ENCODE measurements at places on chromosomes 16 and 17.

DNA sequence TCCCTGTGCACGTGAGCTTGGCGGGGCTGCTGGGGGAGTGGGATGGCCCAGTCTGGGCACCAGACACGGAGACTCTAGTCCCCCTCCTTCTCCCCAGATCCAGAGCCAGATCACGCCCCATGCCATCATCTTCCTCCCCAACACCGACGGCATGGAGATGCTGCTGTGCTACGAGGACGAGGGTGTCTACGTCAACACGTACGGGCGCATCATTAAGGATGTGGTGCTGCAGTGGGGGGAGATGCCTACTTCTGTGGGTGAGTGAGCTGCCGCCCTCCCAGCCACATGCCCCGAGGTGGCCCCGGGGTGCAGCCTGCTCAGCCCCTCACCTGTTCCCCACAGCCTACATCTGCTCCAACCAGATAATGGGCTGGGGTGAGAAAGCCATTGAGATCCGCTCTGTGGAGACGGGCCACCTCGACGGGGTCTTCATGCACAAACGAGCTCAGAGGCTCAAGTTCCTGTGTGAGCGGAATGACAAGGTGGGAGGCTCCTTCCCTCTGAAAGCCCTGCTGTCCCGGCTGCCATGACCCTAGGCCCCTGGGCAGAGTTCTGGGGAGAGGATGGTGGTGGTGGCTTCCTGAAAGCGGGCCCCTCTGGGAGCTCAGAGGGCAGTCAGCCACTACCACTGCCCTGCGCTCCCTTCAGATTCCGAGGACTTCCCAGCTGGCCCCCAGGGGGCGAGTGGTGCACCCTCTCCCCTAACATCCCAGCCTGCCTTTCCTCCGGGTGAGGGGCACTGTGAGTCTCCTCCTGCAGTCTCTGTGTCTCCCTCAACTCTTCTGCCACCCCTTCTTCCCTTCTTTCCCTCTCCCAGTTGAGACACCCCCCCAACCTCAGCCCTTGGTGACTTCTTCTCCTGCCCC lies 2.8 kb upstream of the C17orf107 start:
- no peak for DNase-seq

GRCh38 chr16:75048530-75048929 lies 49.7 kb downstream of the ZNRF1 start:
- no peak for DNase-seq

DNA sequence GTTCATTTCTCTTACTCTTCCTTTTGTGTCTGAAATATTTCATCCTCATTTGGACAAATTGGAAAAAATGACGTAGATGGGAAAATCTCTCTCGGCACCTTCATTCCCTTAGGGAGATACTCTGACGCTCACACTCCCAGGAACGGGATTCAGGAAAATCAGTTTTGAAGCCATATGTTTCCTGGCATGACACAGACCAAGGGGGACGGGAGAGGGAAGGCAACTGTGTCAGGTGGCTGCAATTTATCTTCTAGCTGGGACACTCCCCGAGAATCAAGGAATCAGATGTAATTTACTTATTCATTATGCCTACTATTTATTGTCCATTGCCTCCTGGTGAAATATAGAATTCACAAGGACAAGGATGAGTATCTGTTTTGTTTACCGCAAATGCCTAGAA lies 65.5 kb downstream of the IRX5 start:
- DNase-seq: no peak

GRCh38 chr17:31490671-31491375 lies 99.3 kb downstream of the RAB11FIP4 start:
- DNase-seq: no peak

- DNase-seq: no peak
Observed at GRCh38 chr17:60363700-60364405, 28.1 kb downstream of the USP32 start.

DNA sequence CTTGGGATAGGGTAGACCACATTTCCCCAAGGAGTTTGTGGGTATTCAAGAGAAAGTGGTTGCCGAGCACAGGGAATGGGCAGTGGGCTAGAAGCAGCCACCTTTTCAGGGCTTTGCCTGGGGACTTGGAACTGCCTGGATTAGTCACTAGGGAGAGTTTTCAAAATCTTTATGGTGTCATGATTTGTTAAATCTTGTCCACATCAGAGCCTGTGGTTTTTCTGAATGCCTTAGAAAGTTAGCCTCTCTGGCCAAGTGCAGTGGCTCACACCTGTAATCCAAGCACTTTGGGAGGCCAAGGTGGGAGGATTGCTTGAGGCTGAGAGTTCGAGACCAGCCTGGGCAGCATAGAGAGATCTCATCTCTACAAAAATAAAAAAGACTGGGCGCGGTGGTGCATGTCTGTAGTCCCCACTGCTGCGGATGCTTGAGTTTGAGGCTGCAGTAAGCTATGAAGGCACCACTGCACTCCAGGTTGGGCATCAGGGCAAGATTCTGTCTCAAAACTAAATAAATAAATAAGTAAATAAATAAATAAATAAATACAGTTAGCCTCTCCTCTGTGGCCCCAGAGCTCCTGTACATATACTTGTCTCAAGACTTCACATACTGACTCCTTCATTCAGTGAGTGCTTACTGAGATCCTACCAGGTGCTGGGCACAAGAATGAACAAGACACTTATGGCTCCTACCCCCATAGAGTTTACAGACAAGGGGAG lies 76.3 kb upstream of the HNF1B start:
- no peak for DNase-seq

- DNase-seq: no peak
Observed at GRCh38 chr17:55366020-55366481, 55.6 kb downstream of the MMD start.

- no peak for DNase-seq
Observed at GRCh38 chr17:65156185-65156834, 19.1 kb downstream of the RGS9 start.

DNA sequence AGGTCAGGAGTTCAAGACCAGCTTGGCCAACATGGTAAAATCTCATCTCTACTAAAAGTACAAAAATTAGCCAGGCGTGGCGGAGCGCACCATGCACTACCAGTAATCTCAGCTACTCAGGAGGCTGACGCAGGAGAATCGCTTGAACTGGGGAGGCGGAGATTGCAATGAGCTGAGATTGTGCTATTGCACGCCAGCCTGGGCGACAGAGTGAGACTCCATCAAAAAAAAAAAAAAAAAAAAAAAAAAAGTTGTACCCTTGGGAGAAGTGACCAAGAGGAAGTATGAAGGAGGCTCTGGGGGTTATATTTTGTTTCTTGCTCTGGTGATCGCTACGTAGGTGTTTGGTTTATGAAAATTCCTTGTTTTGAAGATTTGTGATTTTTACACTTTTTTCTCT lies 66.3 kb downstream of the LITAF start:
- no peak for DNase-seq

DNA sequence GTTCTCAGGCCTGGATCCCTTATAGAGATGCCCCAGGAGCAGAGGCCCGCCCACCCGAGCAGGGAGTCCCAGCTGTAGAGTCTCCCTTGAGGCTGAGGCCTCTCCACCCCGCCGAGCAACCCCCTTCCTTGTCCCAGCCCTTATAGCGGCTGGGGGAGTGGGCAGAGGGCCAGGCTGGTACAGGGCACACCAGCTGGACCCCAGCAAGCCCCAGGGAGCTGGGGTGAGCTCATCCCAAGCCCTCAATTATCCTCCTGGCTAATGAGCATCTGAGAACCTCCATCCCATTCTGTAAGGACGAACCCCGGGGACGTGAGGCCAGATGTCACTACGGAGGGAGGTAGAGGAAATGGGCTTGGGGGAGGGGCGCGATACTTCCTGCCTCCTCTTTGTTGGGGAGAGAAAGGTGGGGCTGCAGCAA lies 3.2 kb upstream of the SNN start:
- DNase-seq: no peak

GRCh38 chr17:79006046-79006445 lies 3.5 kb downstream of the CANT1 start:
- DNase-seq: no peak

DNA sequence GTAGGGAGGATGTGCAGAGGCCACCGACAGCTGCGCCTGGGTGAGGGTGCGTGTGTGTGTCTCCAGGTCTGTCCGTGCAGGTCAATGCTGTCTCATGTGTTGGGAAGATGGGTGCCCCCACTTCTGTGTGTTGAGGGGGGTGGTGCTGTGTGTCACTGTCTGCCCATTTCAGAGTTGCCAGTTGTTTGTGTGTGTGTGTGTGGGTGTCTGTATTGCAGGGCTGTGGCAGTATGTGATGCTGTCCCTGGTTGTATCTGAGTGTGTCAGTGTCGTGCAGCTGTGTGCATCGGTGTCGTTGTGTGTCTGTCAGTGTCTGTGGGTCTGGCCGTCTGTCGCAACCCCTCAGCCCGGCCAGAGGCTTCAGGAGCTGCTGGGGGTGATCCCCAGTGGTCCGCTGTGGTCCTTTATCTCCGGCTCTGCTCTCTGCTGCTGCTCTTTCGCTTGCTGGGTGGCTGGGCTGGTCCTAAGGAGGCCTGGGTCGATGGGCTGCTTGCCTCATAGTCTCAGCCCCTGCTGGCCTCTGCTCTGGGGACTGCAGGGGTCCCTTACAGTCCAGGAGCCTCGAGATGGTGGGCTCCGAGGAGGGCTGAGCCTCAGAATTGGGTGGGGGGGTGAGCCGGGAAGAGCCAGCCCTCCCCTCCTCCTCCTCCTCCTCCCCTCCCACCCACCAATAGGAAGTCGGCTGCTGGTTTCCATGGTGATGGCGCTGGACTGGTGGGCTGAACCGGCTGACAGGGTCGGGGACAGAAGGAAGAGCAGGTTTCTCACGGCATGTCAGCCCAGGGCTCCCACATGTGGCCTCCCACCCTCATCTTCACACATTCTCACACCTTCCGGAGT lies at the start of gene TSPOAP1:
TSPOAP1 (minus strand) TSS at position 601 of the 840 bp plus-strand sequence. CDS start 875 bp downstream, outside the sequence.
- DNase-seq: peak; percentile 73

GRCh38 chr17:69540356-69540755 lies 125.9 kb downstream of the MAP2K6 start:
- DNase-seq: no peak

DNA sequence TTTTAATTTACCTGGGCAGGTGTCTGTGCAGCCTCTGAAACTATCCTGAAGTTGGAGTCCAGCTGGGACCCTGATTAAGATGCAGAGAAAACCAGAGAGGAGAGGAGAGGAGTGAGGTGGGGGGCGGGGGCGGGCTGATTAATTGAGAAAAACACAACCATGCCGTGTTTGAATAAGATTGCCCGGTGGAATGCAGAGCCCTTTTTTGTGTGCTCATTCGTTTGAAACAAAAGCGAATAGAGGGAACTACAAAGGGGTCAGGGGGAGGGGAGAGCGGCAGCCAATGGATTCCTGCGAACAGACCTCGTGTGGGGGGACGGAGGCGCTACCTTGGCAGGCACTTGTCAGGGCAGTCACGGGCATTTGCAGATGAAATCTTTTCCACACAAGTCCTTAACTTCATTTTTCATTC lies 355.8 kb downstream of the SOX9 start:
- no peak for DNase-seq

GRCh38 chr17:33686171-33686570 lies 393.1 kb upstream of the ASIC2 start:
- no peak for DNase-seq

GRCh38 chr17:65228734-65229620 lies 91.8 kb downstream of the RGS9 start:
- peak; percentile 13 for DNase-seq

DNA sequence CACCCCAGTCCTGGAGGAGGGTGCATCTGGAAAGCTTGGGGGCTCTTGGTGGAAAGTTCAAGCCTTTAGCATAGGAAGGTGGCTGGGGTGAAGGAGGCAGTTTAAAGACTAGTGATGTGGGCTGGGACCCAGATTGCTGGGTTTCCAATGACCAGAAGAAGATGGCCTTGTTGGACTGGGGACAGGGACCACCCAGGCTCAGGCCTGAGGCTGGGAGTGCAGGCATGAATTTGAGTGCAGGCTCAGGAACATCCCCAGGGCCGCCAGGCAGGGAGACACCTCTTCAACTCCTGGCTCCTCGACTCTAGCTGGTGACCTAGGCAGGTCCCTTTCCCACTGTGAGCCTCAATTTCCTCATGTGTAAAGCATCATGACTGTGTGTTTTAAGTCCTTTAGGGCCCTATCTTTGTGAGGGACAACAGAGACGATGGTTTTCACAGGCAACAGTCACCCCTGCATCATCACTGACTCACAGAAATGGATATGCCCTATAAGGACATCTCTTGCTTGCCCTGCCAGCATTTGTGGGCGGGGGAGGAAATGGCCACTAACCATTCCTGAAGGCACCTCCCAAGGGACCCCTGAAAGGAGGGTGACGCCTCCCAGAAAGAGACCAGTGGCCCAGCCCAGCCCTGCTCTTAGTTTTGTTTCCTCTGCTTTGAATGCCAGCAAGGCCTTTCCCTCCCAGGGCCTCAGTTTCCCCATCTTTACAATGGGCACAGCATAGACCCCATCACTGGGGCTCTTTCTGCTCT lies 11.1 kb downstream of the NLRC5 start:
- DNase-seq: peak; percentile 44
